ENCODE measurements at places on chromosomes 16 and 17.

DNA sequence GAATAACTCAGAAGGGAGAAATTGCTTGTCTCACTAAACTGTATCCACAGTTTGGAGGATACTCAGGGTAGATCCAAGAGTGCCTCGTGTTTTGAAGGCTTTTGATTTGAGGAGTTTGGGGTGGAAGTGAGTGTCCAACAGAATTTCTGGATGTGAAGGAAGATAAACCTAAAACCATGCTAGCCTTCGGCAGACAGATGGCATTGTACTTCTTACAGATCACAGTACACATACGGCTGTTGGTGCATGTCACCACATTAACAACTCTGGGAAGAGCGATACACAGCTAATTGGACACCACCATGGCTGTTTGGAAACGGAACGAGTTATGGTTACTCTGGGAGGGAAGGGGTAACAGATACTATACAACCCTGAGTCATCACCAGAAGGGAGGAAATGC lies 420.4 kb downstream of the GRIN2A start:
- no peak for DNase-seq

DNA sequence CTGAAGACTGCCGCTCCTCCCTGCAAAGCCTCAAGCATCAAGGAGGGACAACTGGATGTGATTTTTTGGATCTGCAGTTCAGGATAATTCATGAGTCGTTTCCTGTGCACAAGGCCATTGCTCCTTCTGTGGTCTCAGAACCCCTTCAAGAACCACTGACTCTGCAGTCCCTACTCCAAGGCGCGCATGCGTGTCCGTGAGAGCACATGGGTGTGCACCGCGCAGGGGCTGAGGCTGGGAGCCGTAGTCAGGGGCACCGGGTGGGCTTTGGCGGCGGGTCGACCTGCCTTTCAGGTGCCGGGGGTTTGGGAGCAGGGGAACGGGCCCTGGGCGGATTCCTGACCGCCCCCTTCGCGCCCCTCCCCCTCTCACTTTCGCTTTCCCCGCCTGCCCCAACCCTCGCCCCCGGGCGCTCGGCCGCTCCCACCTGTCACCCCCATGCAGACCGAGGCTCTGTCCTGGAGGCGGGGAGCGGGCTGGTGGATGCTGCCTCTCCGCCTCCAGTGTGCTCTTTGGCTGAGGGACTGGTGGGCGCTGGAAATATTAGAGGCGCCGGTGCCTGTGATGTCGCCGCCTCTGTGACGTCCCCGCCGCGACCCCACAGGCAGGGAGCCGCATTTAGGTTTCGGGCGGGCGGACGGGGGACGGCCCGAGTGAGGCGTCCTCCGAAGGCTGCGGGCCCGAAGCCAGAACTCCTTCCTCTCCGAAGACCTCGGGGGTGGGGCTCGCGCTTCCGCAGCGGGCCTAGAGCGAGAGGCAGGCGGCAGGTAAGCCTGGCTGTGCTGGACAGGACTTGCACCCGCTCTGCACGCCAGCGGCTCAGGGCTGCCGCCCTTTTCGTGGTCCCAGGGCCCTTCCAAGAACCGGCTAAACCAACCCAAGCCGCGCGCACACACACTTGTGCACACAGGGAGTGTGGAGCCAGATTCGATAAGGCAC lies at the start of gene SPATA32:
TSS of gene SPATA32 (minus strand) at position 518 of the 939 bp plus-strand sequence. CDS start at position 440, 78 bp downstream.
- no peak for DNase-seq

- no peak for DNase-seq
These were observed 71.3 kb upstream of the NOL11 start for GRCh38 chr17:67646472-67646871.

GRCh38 chr17:3944485-3945388 lies 19.5 kb downstream of the ATP2A3 start:
- DNase-seq: no peak

- DNase-seq: no peak
These were observed 74.1 kb downstream of the KLHDC4 start for GRCh38 chr16:87691686-87692079.

GRCh38 chr17:20008242-20009051 lies 712 bp upstream of the SPECC1 start:
- DNase-seq: no peak

DNA sequence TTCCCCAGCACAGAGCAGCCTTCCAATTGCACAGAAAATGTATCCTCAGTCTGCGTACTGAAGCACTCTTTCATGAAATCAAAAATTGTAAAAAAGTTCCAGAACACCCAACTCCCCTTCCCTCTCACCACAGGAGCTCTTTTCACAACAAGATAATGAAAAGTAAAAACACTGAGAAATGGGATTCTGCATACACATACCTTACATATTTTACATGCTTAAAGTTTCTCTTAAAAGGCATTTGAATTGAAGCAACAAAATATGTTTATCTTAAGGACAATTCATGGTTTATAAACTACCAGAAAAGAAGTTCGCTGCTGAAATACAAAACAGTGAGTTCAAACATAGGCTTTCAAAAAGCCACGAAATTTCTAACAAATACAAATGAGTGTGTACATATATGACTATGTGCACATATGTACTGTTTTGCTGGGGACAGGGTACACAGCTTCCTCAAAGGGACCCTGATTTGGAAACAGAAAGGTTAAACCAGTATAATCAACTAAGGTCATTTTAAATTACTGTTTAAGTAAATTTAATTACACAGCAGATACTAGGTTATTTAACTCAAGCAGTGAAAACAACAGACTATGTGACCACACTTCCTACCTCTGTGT lies 33.8 kb downstream of the COG1 start:
- DNase-seq: no peak

GRCh38 chr17:78617511-78618061 lies 40.4 kb upstream of the DNAH17 start:
- no peak for DNase-seq

DNA sequence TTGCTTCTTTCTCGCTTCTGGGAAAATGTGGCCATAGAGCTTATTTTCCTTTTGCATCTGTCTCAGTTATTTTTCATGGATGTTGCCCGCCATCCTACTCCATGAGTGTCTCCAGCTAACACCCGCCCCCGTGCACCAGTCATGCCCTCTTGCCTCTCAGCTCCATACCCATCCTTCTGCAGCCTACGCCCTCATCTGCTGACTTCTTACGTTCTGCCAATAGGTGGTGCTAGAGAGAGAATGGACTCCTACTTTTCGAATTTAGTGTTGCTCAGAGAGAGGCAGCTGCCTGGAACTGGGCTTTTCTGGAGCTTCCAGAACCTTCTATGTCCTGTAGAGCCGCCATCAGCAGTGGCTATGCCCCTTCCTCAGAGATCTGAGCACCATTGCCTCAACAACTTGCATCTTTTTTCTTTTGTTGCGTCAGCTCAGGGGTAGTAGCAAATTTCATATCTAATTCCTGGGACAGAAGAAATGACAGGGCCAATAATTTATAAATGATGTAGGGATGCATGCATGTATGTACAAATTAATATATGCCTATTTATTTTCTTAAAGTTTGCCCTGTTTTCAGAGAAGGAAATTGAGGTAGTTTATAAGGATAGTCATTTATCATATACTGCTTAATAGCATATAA lies 119.7 kb upstream of the MYOCD start:
- DNase-seq: peak; percentile 55

DNA sequence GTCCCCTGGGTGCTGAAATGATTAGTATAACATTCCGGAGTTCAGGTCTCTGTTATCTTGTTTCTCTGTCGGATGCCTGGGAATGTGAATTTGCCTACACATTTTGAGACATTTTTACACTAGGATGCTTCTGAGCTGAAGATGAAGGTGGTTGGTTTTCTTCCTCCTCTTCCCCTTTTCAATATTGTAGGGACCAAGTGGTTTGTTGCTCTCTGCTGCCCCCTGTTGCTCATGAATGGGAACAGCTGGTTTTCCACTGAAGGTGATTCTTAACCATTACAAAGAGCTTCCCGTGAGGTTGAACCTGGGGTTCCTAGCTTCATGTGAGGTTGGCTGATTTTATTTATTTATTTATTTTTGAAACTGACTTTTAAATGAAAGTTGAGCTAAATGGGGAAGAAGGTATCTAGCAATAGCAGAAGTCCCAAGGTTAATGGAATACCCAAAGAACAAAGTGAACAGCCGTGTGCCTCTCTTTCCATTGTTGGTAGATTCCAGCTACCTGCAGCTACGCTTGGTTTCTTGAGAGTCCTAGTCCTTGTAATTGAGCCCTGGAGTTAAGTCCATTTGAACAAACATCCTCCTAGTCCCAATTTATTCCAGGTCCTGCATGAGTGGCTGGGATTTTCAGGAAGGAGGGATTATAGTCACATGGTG lies 983.9 kb upstream of the EEF2KMT start:
- no peak for DNase-seq

GRCh38 chr17:66175892-66176291 lies 16.0 kb downstream of the CEP112 start:
- no peak for DNase-seq

DNA sequence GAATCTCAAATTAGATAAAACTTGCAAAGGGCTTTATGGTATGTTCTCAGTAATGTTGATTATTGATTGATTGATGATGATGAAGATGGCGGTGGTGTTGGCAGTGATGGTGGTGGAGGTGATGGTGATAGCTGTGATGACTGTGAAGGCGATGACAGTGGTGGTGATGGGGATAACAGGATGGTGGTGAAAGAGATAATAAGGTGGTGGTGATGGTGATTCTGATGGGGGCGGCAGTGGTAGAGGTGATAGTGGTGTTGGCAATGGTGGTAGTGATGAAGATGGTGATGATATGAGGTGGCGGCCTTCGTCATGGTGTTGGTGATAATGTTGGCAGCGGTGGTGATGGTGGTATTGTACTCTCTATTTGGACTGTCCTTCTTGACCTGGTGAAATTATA lies 238.3 kb downstream of the XYLT1 start:
- DNase-seq: no peak

DNA sequence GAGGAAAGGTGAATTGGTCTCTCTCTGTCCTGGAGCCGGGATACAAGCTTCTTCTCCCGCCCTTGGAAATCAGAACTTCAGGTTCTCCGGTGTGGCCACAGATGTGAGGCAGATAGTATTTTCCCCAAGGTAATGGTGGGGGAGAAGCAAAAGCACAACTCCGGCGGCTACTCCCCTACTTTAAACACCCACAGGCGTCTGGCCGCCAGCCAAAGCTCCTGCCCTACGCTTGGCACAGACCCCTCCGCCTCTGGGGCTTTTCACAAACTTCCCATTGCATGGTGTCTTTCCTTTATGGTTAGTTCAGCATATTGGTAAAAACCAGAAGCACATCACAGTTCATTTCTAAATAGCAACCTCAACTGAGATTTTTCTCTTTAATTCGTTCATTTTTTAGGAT lies 39.4 kb upstream of the B4GALNT2 start:
- DNase-seq: no peak

GRCh38 chr16:88743693-88744576 lies 37.6 kb downstream of the CTU2 start:
- DNase-seq: peak; percentile 35

DNA sequence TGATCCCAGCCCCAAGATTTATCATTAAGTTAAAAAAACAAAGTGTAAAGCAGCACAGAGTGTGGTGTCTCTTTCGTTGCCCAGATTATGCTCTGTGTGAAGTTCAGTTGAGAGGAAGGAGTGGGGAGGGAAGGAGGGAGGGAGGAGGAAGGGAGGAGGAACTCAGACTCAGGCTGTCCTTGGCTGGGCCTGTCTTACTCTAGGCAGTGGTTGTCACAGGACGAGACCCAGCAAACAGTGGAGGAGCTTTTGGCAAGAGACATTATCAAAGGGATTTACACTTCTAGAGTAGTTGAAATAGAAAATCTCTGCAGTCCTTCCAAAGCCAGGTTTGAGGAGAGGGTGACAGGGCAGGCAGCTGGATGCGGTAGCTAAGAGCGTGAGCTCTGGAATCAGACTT lies 27.8 kb downstream of the KNOP1 start:
- DNase-seq: no peak

DNA sequence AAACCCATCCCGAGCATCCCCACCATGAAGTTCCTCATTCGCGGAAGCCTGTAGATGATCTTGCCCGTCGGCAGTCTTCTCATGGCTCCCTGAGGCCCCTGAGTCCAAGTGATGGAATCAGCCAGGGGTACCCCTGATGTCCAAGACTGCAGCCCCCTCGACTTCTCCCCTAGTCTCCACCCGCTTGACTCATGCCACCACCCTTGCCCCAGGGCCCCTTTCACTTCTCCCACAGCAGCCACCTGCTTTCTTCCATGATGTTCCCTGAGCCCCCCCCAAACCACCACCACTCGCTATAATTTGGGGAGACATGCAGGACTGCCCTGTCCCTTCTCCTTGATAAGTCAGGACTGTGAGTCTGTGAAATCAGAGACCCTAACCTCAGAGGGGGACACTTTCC lies 11.4 kb downstream of the BEAN1 start:
- no peak for DNase-seq

- no peak for DNase-seq
These were observed 26.3 kb upstream of the DOC2B start for GRCh38 chr17:207775-208174.

- DNase-seq: no peak
These were observed 44.3 kb upstream of the GNG13 start for GRCh38 chr16:844638-845350.

DNA sequence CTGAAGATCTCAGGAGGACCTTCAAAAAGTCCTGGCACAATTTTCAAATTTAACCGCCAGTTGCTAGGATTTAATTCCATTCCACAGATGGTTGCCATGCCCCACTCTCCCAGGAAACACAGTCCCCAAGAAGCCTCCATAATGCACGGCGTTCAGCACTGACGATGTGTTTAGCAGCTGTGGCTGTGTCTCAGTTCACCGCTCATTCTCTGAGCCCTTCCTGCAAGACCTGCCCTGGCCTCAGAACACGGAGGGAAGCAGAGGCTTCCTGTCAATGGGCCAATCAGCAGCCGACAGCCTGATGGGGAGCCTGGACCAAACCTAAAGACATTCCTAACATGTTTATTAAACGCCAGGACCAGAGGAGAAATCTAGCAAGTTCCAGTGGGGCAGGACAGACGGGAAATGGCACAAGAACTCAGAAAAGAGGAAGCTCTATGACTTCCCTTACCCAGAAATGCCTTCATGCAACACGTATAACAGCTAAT lies 4.9 kb downstream of the MYLK3 start:
- no peak for DNase-seq

DNA sequence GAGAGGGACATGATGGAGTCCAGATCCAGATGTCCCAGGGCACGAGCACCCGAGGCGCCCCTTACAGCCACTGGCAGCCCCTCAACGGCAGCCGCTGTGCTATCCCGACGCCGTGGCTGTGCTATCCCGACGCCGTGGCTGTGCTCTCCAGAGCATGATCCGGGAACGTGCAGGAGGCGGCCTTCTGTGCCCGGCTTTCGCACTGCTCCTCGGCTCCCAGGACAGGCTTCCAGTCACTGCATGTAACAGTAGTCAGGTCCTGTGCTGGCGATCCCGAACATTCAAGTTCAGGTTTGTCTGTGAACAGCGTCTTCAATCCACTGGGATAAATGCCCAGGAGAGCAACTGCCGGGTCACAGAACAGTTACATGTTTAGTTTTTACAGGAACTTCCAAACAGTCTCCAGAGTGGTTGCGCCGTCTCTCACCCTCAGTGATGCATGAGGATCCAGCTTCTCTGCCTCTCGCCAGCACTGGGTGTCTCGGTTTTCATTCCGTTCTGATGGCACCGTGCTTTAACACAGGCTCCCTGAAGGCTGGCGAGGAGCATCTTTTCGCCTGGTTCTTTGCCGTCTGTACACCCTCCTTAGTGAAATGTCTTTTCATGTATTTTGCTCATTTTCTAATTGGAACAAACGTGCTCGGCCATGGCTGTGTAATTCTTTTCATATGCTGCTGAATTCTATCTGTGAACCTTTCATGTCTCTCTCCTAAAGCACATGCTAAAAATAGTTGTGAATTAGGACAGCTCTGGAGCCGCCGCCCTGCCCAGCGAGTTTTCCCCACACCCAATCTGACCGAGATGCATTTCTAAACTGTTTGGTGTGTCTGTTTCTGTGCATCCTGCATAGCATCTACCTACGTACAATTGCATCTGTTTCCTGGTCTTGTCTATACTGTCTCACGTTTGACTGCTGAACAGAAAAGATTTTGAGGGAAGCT lies 72.6 kb upstream of the METRNL start:
- no peak for DNase-seq
